Neuronal stem cell (in vitro differentiated cells): ENCODE measurements at places on chromosomes 4 and X.

DNA sequence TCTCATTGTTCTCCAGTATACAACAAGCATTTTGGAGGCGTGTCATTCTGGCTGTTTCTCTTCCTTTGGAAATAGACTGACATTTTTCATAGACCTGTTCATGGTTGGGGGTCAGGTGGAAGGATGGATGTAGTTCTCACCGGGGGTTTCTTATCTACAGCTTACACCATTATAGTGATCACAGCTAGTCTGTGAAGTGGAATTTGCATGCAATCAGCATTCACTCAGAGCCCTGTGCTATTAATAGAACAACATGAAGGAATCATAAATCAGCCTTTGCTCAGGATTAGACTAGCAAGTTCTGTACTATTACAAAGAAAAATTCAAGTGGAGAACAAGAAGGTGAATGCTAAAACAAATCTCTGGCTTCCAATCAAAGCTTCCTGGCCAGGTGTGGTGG is 132.6 kb upstream of the PUDP start:
- no peak for DNase-seq

GRCh38 chr4:33052241-33052640 is 2332.1 kb downstream of the PCDH7 start:
- DNase-seq: no peak

- no peak for DNase-seq
Observed at GRCh38 chrX:126550816-126551215, 1.8 kb downstream of the DCAF12L1 start.

- no peak for DNase-seq
Observed at GRCh38 chrX:138771047-138771446, 59.5 kb upstream of the FGF13 start.

DNA sequence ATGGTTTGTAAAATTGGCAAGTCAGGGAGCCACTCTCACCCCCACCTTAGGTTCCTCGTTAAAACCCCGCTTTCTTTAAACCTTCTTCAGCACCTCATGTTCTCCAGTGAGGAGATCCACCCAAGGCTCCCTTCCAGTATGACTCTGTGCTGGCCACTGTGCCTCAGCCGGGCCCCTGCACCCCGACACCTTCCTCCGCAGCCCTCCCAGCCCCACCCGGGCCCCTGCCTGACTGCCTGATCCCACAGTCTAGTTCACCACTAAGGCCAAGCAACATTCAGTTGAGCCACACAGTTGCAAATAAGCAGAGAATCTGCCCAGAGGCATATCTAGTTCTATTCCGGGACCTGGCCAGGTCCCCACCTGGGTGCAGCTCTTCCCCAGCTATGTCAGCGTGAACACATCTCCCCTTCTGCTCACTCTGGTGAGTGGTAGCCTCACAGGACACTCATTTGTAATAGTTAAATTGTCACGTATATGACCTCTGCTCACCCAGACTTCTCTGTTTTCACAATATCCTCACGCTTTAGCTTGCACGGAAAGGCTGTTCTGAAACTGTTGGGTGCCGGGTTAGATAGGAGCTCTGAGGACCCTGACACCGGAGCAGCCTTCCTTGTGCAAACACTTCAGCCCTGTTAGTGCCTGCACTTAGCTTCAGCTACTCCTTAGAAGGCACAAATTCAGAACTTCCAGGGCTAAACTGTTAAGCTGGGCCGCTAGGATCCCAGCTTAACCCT is 146.8 kb downstream of the DCTD start:
- no peak for DNase-seq

GRCh38 chr4:176638992-176639391 is 153.7 kb downstream of the VEGFC start:
- no peak for DNase-seq
